Activated CD4-positive, alpha-beta T cell treated with anti-CD3 and anti-CD28 coated beads, Interleukin-2, amount 10 ng/mL, durations not matched to agents 7 days and 5 days (primary cell): ENCODE measurements at places on chromosomes 2 and 18.

GRCh38 chr2:215811409-215812345 lies 201.7 kb downstream of the MREG start:
- peak; percentile 6 for DNase-seq

DNA sequence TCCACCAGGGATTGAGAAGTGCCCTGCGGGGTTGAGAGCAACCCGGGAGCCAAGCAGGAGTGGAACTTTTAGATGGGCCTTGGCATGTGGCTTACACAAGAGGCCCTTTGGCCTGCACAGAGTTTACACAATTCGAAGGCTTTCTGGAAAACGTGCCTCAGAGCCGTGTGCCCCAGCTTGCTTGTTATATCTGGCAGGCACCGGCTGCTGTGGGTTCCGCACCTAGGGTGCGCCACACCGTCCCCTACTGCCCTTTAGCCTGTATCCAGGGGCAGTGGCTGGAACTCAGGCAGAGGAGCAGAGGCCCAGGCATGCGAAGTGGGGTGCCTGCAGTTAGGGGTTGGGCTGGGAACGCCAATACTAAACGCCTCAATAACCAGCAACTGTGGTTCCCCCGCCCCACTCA lies 32.9 kb upstream of the EDAR start:
- DNase-seq, result no peak

DNA sequence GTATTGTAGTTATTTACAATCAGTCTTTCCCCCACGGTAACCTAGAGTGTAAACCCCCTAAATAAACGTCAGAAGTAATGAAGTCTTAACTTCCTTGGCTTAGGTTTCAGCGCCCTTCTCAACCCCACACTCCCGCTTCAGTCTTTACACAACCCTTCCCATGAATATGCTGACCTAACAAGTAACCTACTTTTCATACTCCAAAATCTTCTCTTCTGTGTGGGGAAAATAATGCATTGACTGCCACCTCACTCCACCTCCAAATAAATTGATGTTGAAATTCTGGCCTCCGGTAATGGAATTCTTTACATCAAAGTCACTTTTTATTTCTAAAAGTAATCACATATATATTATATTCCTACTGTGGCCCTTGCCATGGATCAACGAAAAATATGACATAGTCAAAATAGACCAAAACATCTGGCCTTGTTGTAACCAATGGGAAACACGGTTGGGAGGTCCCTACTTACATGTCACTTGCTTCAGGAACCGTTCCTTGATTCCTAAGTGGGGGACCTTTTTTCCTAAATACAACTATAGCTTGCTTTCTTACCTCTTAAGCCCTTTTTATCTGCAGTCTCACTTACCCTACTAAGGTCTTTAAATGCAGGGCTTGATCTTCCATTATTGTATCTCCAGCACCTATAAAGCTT lies 961 bp downstream of the GEN1 start:
- DNase-seq, result no peak

GRCh38 chr2:31231571-31232302 lies 2.2 kb upstream of the EHD3 start:
- no peak for DNase-seq

GRCh38 chr2:85472261-85472660 lies 53.7 kb downstream of the SH2D6 start:
- DNase-seq, result no peak

- no peak for DNase-seq
These were observed 15.4 kb downstream of the FHOD3 start for GRCh38 chr18:36312806-36313395.

DNA sequence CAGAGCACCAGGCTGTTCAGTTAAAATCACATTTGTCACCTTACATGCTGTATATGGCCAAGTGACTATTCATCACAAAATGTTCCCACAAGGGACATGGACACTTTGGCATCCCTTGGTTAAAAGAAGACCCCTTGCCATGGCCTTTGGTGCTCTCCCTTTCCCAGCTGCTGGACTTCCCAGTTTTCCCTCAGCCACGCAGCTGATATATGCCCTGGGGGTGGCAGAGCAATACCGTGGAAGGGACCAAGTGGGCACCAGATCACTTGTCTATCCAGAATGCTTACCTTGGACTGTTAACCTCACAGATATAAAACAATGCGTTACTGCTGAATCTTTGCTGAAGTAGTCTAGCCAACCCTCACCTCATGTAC lies 35.3 kb downstream of the PAIP2B start:
- no peak for DNase-seq

- DNase-seq, result no peak
These were observed 66.1 kb upstream of the ATG16L1 start for GRCh38 chr2:233185330-233185729.

GRCh38 chr18:54961016-54961423 lies 1.8 kb upstream of the CCDC68 start:
- DNase-seq, result no peak

DNA sequence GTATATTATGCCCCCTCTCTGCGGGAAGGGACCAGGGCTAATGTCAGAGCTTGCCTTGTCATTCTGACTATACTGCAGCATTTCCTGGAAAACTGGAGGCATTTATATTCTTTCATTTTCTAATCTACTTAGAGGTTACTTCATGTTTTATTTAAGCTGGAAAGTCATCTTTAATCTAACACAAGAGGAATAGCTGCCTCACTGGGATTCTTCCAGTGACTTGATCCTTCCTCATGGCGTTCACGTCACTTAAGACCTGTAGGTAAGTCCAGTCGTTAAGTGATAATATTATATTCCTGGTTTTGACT lies 727.6 kb upstream of the DDX18 start:
- DNase-seq, result no peak

- no peak for DNase-seq
These were observed 716.4 kb downstream of the RNF144A start for GRCh38 chr2:7633566-7634153.

- peak; percentile 24 for DNase-seq
These were observed 77.4 kb downstream of the DYSF start for GRCh38 chr2:71530641-71531332.

DNA sequence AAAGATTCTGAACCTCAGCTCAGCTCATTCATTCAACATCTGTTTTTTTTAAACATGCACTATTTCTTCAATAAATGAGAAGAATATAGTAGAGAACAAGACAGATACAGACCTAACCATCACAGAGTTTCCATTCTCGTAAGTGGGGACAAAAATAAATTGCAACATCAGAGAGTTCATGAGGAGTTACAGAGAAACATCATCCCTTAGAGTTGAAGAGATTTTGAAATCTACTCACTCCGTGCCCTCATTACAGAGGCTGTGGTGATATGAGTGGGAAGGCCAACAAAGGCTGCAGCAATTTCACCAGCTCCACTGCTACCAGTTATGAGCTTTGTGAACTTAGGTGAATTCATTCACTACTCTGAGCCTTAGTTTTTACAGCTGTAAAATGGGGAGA lies 399.3 kb downstream of the BCL11A start:
- DNase-seq, result no peak

- DNase-seq, result no peak
These were observed 34.4 kb downstream of the ACYP2 start for GRCh38 chr2:54149638-54150441.

GRCh38 chr2:119879502-119879901 lies 119.8 kb downstream of the PTPN4 start:
- no peak for DNase-seq

- DNase-seq, result no peak
These were observed at the start of gene LRRTM4 for GRCh38 chr2:77521931-77522470. LRRTM4 (minus strand) TSS chr2:77522376.

GRCh38 chr18:25289001-25289631 lies 62.9 kb downstream of the ZNF521 start:
- DNase-seq, result no peak

GRCh38 chr2:102154946-102155702 lies 12.6 kb downstream of the IL1R1 start:
- DNase-seq, result no peak

- no peak for DNase-seq
These were observed 179.8 kb downstream of the SH3BP4 start for GRCh38 chr2:235131334-235132305.
